ENCODE measurements at places on chromosomes 7 and 10. TPM values are rescaled to one million over a fixed set of nuclear protein-coding genes. Genes with fewer than 3 reads are reported as not detected.
A peak's percentile ranks its signal among the peaks of the same experiment; 100 is the strongest.

GRCh38 chr10:1196656-1197055 lies 140.5 kb downstream of the WDR37 start:
- H3K4me1 ChIP-seq, result no peaks in the 10 kb centered on the region
- H3K36me3 ChIP-seq, result no peaks in the 10 kb centered on the region
- peaks cover 72% of the 10 kb centered on the region for H3K27me3 ChIP-seq
- no peak for DNase-seq

DNA sequence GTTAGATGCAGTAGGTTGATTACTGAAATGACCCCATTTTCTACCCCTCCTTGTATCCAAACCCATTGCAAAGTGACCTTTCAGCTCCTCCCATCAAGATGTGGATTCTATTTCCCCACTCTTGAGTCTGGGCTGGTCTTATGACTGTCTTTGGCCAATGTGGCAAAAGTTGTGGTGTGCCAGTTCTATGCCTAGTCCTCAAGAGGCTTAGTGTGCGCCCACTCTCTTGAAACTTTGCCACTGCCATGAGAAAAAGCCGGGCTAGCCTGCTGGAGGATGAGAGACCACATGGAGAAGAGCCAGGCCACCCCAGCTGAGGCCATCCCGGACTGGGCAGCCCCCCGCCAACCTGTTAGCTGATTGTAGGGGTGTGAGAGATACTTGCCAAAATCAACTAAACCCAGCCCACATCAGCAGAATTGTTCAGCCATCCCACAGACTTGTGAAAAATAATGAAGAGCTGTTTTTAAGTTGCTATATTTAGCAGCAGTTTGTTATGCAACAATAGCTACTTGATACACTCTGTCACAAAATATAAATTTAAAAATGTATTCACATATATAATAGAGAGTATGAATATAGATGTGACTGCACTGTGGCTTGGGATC lies 131.0 kb upstream of the PALS2 start:
- no peaks in the 10 kb centered on the region for H3K36me3 ChIP-seq
- H3K27me3 ChIP-seq, result no peaks in the 10 kb centered on the region
- no peak for DNase-seq
- H3K27ac ChIP-seq, result no peak overlapping the region

DNA sequence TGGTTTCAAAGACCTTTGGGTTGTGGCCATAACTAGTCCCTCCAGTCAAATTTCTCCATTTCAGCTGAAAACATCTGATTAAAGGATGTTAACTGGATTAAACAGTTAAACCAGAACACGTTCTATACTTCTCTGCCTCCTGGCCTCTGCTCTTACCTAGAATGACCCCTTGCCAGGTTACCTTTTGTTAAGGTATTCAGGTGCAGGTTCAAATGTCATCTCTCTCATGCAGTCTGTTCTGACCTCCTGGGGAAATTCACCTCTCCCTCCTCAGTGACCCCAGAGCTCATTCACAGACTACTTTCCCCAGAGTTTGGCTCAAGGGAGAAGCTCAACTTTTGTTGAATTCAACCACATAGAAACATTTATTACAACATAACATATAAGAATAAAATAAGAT lies 67.8 kb downstream of the RELN start:
- H3K4me3 ChIP-seq, result no peak overlapping the region
- no peaks in the 10 kb centered on the region for H3K36me3 ChIP-seq
- H3K4me1 ChIP-seq, result no peaks in the 10 kb centered on the region
- no peak overlapping the region for H3K27ac ChIP-seq

DNA sequence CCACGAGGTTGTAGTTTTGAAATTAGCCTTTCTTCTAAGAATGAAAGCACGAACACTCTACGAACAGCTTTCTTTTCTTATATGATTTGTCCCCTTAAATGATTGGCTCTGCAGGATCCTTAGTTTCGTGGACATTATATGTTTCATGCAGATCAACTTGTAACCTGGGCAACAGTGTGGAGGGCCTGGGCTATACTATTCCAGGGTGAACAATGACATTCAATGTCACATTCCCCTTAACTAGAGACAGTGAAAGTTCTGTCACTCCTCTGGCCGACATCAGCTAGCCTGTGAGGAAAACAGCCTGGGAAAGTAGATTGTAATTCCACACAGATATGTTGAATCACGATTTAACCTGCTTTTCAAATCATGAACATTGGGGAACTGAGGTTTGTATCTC lies 23.4 kb downstream of the TAS2R16 start:
- no peaks in the 10 kb centered on the region for H3K27me3 ChIP-seq
- no peak for DNase-seq
- H3K4me3 ChIP-seq, result no peak overlapping the region
- H3K27ac ChIP-seq, result no peak overlapping the region
- peaks cover 8% of the 10 kb centered on the region for H3K4me1 ChIP-seq

GRCh38 chr10:114550756-114551635 lies 107.1 kb downstream of the ABLIM1 start:
- DNase-seq, result no peak
- H3K27me3 ChIP-seq, result no peaks in the 10 kb centered on the region
- no peak overlapping the region for H3K27ac ChIP-seq
- H3K4me1 ChIP-seq, result peaks cover 18% of the 10 kb centered on the region
- no peaks in the 10 kb centered on the region for H3K36me3 ChIP-seq

- no peaks in the 10 kb centered on the region for H3K36me3 ChIP-seq
- no peak overlapping the region for H3K27ac ChIP-seq
- H3K4me1 ChIP-seq, result no peaks in the 10 kb centered on the region
- no peak for DNase-seq
These were observed 143.2 kb upstream of the C7orf33 start for GRCh38 chr7:148447221-148447849.

GRCh38 chr10:123718544-123719060 lies 52.4 kb downstream of the GPR26 start:
- H3K27me3 ChIP-seq, result peaks cover 55% of the 10 kb centered on the region
- H3K4me3 ChIP-seq, result no peak overlapping the region

- H3K27ac ChIP-seq, result no peak overlapping the region
- H3K4me1 ChIP-seq, result peaks cover 6% of the 10 kb centered on the region
- H3K4me3 ChIP-seq, result no peak overlapping the region
- no peaks in the 10 kb centered on the region for H3K27me3 ChIP-seq
- peaks cover 89% of the 10 kb centered on the region for H3K36me3 ChIP-seq
These were observed 5.0 kb upstream of the ANKRD61 start for GRCh38 chr7:6026011-6026819.

DNA sequence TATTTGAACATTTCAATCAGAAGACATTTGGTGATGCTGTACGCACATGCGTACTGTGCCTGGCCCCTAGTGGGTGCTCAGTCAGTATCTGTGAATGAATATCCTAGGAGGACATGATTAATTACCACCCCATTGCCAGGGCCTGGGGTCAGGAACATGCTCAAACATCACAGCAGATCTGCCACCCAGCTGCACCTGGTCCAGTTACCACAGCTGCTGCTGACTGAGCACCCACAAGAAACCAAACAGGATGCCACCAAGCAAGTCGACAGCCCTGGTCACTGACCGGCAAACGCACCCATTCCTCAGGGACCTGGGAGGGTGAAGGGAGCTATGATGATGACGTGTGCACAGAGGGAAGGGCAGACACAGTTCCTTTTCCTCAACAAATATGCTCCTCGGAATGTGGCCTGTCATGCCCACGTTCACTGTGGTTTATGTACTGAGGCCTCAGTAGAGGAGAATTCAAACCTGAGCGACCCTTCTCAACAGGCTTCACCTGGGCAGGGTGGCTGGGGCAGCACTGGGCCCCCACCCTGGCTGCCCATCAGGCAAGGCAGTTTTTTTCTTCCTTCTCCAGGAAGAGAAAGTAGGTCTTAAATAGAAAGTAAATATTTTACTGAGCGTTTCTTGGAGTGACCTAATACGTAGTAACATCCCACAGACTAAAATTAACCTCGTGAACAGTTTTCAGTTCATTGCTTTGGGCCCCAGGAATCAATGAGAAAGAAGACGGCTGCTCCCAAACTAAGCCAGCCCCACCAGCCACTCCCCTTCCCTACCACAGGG lies 13.4 kb downstream of the CTBP2 start:
- peak; percentile 68 for DNase-seq
- peak overlapping the region; percentile 63 for H3K4me3 ChIP-seq
- H3K27me3 ChIP-seq, result no peaks in the 10 kb centered on the region

GRCh38 chr10:126808103-126808502 lies 97.1 kb upstream of the DOCK1 start:
- no peak overlapping the region for H3K27ac ChIP-seq
- no peaks in the 10 kb centered on the region for H3K4me1 ChIP-seq
- H3K36me3 ChIP-seq, result no peaks in the 10 kb centered on the region
- no peaks in the 10 kb centered on the region for H3K27me3 ChIP-seq
- DNase-seq, result no peak
- H3K4me3 ChIP-seq, result no peak overlapping the region

DNA sequence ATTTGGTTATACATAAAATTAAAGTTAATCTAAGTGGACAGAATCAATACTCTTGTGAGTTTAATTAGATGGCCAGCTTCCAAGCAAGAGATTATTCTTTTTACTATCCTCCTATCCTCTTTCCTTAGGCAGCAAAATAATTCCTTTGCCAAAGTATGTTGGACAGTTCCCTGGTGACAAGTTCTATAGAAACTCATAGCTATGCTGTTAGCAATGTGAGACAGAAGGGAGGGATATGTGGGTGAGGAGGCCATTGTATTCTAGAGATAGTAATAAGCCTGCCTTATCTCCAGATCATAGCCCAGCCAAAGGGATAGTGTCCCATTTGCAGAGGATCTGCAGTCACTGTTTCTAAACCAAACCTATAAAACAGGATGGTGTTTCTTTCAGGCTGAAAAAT lies 181.6 kb upstream of the HDAC9 start:
- no peaks in the 10 kb centered on the region for H3K27me3 ChIP-seq
- H3K4me3 ChIP-seq, result no peak overlapping the region
- no peak for DNase-seq

The AZGP1 gene
- total RNA-seq, result 25.6 TPM

The STEAP2 gene
- 38.5 TPM for total RNA-seq

The GATA3 gene
- total RNA-seq, result 8.2 TPM

The CNPY1 gene
- total RNA-seq, result not detected

The VSTM2A gene
- total RNA-seq, result not detected

The TMEM254 gene
- 33.2 TPM for total RNA-seq

The DDX50 gene
- total RNA-seq, result 39.1 TPM

The FBXO24 gene
- total RNA-seq, result 0.29 TPM

The FGF8 gene
- not detected for total RNA-seq

The RHEB gene
- total RNA-seq, result 123 TPM

The UCN3 gene
- total RNA-seq, result not detected
